Naive thymus-derived CD4-positive, alpha-beta T cell (primary cell): ENCODE measurements at places on chromosomes 6 and 20.

DNA sequence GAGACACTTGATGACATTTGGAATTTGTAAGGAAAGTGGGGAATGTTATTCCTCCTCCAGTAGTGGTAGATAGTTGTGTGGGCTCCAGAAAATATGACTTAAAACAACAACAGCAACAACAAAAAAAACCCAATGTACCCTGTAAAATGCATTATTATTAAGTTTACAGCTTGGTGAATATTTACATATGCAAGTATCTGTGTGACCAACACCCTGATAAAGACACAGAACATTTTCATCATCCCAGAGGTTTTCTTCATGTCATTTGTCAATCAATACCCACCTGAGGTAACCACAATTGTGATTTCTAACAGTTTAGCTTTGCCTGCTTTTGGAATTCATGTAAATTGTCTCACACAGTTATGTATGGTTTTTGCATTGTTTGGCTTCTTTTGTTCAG is 152.1 kb upstream of the GRIK2 start:
- DNase-seq = no peak

DNA sequence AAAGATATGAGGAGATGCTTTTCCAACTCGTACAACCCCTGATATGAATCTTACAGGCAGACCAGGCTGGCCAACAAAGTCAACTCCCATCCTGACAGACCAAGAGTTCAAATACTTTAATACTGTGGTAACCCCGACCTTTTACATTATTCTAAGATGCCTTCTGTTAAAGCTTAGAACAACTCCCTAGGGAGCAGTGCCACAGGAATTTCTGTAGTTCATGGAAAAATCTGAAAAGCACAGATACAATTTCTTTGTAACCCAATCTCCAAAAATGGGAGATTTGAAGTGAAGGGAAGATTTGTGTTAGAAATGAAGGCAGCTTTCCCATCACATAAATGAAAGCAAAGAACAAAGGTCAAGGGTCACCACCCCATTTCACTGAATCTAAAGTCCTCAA is 151.3 kb upstream of the BEND6 start:
- no peak for DNase-seq

GRCh38 chr20:19996917-19997316 is 20.2 kb upstream of the NAA20 start:
- DNase-seq = no peak

GRCh38 chr20:60102665-60103210 is 144.5 kb downstream of the CDH26 start:
- no peak for DNase-seq

- DNase-seq = no peak
These were observed 246.3 kb upstream of the RNF24 start for GRCh38 chr20:4261333-4262284.

- DNase-seq = no peak
These were observed 992 bp downstream of the ZSCAN16 start for GRCh38 chr6:28125401-28125800.

GRCh38 chr6:156190270-156190669 is 586.9 kb upstream of the ARID1B start:
- no peak for DNase-seq

- DNase-seq = no peak
These were observed 35.8 kb downstream of the NEDD9 start for GRCh38 chr6:11196511-11197174.

DNA sequence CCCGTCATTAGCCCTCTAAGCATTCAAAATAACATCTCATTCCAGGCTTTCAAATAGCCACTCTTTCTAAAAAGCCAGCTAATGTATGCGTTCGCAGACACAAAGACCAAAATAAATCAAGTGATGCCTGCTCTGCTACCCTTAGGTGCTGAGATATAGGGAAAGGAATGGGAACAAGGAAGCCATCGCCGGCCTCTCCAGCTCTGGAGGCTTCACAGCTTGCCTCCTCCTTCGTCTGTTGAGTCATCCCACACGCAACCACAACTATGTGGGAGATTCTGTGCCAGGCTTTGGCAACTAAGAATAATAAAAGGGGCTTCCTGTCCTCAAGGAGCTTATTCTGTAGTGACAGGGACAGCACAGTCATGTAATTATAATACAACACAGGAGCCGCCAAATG is 27.3 kb upstream of the SLC22A23 start:
- DNase-seq = no peak

- no peak for DNase-seq
These were observed 13.5 kb upstream of the MOXD1 start for GRCh38 chr6:132414761-132415160.

- no peak for DNase-seq
These were observed 21.0 kb downstream of the CST7 start for GRCh38 chr20:24970030-24970553.

GRCh38 chr6:71675386-71675785 is 211.0 kb upstream of the RIMS1 start:
- no peak for DNase-seq

DNA sequence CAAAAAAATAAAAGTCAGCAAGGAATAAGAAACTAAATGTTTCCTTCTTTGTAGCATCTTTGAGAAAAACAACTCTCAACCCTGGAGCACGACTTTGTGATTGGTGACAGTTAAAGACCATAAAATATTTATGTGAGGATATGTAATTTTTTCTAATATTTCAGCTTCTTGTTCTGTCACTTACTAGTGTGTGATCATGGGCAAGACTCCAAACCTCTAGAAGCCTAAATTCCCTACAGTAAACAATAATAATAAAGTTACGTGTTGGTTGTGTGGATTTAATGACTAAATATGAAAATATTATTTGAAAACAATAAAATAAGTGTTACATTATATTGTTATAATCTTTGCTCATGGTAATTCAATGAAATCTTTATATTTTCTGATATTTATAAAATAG is 735.6 kb upstream of the MARCKS start:
- DNase-seq = no peak

DNA sequence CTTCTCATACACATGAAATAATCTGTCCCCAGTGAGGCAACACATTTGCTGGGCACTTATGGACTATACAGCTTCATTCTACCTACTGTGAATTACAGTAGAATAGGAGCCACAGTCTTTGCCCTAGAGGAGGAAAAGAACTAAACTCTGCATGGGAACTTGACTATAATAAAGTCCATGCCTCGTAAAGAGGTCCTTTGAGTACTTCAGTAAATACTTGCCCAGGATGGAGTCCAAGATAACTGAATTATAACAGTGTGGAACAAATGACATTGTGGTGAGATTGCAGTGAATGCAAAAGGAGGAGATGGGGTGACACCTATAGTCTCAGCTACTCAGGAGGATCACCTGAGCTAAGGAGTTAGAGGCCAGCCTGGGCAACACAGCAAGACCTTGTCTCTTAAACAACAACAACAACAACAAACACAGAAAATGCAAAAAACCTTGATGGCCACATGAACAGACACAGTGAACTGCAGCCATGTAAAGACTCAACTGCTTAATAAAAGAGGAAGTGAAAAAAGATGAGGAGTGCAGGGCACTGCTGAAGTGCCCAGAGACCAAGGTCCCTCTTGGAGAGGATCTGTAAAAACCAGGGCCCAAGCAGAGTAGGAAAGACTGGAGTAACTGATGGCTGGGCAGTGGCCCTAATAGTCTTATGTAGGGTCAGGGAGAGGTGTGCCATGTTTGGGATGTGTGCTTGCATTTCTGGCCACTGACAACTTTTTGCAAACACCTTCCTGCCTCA is 3.7 kb downstream of the MRPS18A start:
- DNase-seq = no peak

DNA sequence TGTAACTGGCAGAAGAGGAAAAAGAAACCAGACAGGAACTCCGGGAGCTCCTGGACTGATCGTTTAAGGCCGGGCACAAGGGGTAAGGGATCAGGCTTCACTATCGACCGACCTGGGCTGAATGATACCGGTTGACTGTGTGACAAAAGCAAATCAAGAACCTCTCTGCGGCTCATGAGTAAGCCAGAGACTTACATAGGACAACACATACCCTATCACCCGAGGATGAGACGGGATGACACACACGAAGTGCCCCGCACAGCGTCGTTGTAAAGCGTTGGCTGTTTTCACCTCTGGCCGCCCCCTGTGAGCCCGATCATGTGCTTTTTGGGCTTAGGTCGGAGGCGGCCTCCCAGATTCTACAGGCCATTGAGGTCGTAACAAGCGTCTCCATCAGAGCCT is 695 bp upstream of the TGIF2 start:
- DNase-seq = peak; percentile 61

GRCh38 chr6:26521600-26522391 is 16.4 kb upstream of the HMGN4 start:
- peak; percentile 81 for DNase-seq

- DNase-seq = no peak
These were observed 8.5 kb downstream of the AP5S1 start for GRCh38 chr20:3828798-3829197.

GRCh38 chr6:92767101-92767500 is 652.3 kb downstream of the EPHA7 start:
- no peak for DNase-seq

DNA sequence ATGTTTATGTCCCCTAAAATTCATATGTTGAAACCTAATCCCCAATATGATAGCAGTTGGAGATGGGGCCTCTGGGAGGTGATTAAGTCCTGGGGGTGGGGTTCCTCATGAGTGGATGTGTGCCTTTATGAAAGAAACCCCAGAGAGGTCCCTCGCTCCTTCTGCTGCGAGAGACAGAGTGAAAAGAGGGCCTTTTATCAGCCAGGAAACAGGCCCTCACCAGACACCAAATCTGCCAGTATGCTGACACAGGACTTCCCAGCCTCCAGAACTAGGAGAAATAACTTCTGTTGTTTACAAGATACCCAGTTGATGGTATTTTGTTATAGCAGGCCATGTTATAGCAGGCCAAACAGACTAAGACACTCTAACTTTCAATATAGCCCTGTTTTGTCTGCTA is 100.9 kb upstream of the NFATC2 start:
- no peak for DNase-seq

GRCh38 chr6:152173957-152174356 is 366.5 kb downstream of the ESR1 start:
- DNase-seq = no peak

DNA sequence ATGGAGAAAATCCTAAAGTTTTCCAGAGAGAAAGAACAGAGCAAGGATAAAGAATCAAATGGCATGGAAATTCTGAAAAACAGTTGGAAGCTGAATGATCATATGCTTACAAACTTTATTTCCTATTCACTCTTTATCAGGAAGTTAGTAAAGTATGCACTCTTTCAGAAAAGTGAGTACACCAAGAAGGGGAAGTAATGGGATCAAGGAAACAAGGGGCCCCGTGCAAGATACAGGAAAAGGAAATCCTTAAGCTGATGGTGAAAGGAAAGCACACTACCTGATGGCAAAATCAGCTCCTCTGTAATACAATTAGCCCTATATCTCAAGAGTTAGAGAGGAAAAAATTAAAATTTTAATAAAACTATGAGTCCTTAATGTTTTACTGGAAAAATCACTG is 14.0 kb downstream of the CALHM6 start:
- no peak for DNase-seq

DNA sequence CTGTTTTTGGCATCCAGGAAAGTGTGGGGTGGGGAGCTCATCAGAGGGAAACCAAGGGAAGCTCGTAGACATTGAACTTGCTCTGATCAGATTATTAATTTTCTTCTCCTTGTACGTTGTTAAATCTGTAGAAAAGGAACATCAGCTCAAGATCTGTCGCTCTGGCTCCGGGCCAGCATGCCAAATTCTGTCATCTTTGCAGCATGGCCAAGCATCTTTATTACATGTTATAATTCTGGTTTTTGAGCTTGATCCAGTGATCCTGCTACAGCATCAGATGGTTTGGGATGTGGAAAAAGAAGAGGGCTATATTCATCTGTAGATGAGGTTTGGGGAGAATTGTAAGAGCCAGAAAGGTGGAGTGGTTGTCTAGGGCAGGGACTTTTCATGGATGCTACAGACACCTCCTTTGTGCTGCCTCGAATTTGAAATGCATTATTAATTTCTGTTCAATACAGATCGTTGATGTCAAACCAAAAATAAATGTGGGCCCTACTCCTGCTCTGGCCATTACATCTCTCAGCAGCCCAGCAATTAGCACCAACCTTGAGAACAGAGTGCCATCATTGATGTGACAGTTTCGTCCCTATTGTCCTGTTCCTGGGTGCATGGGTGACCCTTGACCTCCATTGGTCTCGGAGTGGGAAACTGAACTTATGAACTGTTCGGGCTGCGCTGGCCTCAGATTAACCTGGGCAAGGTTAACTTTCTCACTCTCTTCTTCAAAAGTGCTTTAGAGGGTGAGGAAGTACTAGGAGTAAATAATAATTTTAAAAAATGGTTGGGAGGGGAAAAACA is 250.8 kb downstream of the SOX4 start:
- DNase-seq = no peak

DNA sequence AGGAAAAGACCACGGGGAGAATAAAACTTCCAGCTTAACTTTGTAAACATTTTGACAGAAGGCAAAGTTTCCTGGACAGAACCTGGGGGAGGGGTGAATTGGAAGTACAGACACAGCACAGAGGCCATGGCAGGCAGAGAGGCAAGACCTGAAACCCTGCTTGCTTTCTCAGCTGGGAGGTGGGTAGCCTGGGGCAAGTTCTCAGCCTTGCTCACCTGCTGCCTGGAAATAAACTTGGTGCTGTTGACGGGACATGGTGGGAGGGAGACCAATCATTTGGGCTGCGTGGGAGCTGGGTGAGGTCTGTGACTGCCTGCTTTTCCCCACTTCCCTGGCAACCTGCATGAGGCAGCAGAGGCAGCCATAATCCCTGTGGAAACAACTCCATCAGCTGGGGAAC is 221.3 kb downstream of the MOXD1 start:
- no peak for DNase-seq

DNA sequence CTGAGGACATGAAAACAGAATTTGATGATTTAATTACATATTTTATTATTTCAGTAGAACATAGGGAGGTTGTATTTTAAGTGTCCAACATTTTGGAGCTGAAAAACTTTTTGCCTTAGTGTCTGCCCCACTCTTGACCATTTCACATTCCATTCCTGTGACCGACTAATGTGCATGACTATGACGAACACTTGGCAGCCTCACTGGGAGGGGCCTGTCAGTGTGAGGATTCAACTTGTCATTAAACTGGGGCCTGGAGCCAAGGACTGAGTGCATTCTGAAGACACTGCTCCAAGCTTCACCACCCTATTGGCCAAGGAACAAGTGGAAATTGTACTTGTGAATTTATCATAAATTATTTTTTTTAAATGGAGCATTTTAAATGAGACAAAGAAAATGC is 661.3 kb downstream of the BCKDHB start:
- no peak for DNase-seq

GRCh38 chr6:91240878-91241603 is 654.2 kb upstream of the MAP3K7 start:
- DNase-seq = no peak

- DNase-seq = no peak
These were observed 15.3 kb downstream of the RSPO4 start for GRCh38 chr20:986733-987355.

DNA sequence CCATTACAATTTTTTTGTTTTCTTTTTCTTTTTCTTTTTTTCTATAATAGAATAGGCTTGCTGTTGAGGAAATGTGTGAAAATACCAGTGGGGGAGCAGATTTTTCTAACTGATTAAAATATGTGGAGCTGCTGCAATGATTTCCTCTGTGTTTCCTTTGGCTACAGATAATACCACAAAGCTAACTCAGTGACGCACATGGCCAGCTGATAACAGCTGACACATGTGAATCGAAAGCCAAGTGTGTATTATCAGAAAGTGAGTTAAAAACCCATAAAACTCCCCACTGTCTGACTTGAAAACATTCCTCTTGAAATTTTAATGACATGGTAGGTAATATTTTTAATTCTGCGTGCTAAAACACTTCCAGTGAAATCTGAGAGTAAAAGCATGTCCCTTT is 70.8 kb upstream of the AHI1 start:
- DNase-seq = peak; percentile 42
